ENCODE measurements at places on chromosomes 6 and 20. TPM values are rescaled to one million over a fixed set of nuclear protein-coding genes. Genes with fewer than 3 reads are reported as not detected.

The RALGAPB gene
- 19.1 TPM for total RNA-seq

The HLA-G gene
- total RNA-seq: 0.23 TPM

The CALHM6 gene
- 2.5 TPM for total RNA-seq

The C6orf163 gene
- total RNA-seq: 2.5 TPM

The CLPSL2 gene
- total RNA-seq: not detected

The NANP gene
- total RNA-seq: 7.7 TPM

The LINC00237 gene
- total RNA-seq: not detected

The STK4 gene
- 15.6 TPM for total RNA-seq

The MMP24 gene
- under 0.01 TPM for total RNA-seq

The HCK gene
- not detected for total RNA-seq

The MAS1 gene
- total RNA-seq: not detected

The PGC gene
- not detected for total RNA-seq

The SLC22A1 gene
- total RNA-seq: not detected

The HMGA1 gene
- 425 TPM for total RNA-seq

The INSM1 gene
- not detected for total RNA-seq

The ZSCAN31 gene
- 1.9 TPM for total RNA-seq

The IL17F gene
- total RNA-seq: not detected

The ADGB gene
- total RNA-seq: not detected

The SYS1 gene
- total RNA-seq: 18.9 TPM

The TRIM10 gene
- not detected for total RNA-seq

The RIPOR2 gene
- not detected for total RNA-seq

Measured in hair follicular keratinocyte (primary cell).